CD4-positive, alpha-beta T cell treated with Interleukin-4 for 1 hour (primary cell): ENCODE measurements at places on chromosomes 6 and 20.

DNA sequence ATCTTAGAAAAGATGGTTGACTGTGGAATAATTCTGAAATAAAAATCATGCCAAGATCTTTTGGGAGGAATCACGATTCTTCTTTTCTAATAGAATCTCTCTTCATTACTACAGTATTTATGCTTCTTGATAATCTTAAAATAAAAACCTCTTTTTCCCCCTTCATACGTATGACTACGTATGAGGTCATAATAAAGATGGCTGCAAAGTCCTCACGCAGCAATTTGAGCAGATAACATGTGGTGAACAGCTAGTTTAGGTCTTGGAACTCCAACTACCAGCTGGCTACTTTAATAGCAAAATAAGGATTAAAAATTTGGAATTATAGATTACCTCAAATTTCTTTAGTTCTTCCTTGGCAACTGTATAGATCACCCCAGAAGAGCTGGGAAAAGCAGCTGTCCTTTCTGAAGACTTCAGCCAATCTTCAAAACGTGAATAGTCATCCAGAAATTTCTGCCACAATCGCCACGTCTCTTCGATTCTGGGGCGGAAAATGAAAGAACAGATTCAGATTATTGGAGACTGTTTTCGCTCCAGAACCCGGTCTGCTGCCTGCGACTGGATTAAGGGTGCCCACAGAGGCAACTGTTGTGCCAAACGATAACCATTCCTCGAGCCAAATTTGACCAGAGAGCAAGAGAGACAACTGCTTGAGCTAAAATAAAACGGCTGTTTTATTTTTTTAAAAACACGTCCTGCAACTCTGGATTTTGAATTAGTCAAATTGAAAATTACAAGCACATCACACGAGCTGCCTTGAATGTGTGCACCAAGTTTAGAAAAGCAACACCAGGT is 347.3 kb downstream of the ESR1 start:
- DNase-seq, result no peak

- DNase-seq, result no peak
Observed at GRCh38 chr20:12056839-12057238, 139.1 kb downstream of the BTBD3 start.

- DNase-seq, result no peak
Observed at GRCh38 chr6:17846762-17847161, 140.0 kb upstream of the NUP153 start.

GRCh38 chr6:3752531-3753227 is 1.2 kb upstream of the PXDC1 start:
- no peak for DNase-seq

GRCh38 chr20:10111139-10111958 is 76.6 kb downstream of the ANKEF1 start:
- no peak for DNase-seq

- DNase-seq, result no peak
Observed at GRCh38 chr6:8041913-8042583, 22.1 kb downstream of the BLOC1S5 start.

DNA sequence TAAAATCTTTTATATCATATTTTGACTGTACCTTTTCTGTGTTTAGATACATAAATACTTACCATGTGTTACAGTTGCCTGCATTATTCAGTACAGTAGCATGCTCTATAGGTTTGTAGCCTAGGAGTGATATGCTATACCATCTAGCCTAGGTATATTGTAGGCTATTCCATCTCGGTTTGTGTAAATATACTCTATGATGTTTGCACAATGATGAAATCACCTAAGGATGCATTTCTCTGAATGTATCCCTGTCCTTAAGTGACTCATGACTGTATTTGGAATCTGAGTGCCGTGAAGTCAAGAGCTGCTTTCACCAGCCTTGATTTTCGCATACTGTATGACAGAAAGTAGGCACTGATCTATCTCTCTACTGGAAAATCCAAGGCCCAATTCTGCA is 129.9 kb downstream of the UTRN start:
- no peak for DNase-seq

GRCh38 chr6:17021539-17021889 is 80.3 kb upstream of the STMND1 start:
- DNase-seq, result no peak

- DNase-seq, result no peak
Observed at GRCh38 chr6:155075930-155076695, 81.0 kb downstream of the TIAM2 start.

DNA sequence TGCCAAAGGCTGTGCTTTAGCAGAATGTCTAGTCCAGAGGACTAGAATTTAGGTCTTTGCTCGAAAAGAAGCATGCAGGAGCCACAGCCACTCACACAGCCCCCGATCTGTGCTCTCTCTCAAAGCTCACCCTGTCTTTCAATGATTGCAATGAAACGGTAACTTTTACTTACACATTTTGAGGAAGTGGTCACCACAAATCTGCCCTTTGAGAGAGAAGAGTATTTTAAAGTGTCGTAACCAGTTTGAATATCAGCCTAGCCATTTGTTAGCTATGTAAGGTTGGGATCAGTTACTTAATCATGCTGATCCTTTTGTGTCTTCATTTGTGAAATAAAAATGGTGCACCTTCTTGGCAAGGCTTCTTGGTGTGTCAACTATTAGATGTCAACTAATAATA is 209.0 kb downstream of the TFAP2A start:
- no peak for DNase-seq

DNA sequence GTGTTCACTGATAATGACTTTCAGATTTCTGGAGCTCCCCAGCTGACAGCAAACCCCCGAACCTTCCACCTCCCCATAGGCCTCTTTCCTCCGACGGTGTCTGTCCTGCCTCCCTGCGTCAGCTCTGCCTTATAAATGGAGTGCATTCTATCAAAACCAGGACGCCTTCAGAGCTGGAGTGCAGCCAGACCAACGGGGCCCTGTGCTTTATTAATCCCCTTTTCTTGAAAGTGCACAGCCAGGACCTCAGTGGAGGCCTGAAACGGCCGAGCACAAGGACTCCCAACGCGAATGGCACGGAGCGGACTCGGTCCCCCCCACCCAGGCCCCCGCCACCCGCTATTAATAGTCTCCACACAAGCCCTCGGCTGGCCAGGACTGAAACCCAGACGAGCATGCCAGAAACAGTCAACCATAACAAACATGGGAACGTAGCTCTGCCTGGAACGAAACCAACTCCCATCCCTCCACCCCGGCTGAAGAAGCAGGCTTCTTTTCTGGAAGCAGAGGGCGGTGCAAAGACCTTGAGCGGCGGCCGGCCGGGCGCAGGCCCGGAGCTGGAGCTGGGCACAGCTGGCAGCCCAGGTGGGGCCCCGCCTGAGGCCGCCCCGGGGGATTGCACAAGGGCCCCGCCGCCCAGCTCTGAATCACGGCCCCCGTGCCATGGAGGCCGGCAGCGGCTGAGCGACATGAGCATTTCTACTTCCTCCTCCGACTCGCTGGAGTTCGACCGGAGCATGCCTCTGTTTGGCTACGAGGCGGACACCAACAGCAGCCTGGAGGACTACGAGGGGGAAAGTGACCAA is 42.3 kb upstream of the NAA20 start:
- DNase-seq, result peak; percentile 59

DNA sequence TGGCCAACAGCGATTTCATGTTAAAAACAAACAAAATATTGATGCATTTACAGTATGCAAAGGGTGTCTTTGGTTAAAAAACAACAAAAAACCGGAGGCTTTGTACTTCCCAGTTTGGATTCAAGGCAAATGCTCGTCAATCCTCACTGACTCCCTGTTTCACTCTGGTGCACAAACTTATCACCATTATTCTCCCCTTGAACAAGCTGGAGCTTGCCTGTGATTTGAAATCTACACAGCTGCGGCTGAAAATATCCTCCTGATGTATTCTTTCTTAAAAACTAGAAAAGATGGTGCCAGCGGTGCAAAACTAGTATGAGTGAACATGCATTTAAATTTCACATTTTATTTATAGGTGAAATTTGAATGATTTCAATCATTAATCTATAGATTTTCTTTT is 3.3 kb downstream of the PERP start:
- no peak for DNase-seq

GRCh38 chr6:6529275-6529674 is 59.2 kb upstream of the LY86 start:
- DNase-seq, result no peak

DNA sequence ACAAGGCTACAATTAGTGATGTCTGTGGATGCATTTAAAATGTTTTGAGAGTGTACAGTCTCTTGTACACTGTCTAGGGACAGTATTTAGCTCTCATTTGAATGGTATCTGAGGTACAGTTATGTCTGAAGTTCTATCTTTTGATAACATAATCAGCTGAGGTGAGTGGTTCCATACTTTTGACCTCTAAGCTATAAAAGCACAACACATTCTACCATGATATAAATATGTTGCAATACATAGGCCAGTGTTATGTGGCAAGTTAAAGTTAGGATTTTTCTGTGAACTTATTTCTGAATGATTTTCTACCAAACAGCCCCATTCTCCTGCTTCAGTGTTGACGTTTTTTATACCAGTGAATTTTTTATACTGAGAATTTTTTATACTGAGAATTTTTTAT is 77.6 kb downstream of the AKAP7 start:
- no peak for DNase-seq

DNA sequence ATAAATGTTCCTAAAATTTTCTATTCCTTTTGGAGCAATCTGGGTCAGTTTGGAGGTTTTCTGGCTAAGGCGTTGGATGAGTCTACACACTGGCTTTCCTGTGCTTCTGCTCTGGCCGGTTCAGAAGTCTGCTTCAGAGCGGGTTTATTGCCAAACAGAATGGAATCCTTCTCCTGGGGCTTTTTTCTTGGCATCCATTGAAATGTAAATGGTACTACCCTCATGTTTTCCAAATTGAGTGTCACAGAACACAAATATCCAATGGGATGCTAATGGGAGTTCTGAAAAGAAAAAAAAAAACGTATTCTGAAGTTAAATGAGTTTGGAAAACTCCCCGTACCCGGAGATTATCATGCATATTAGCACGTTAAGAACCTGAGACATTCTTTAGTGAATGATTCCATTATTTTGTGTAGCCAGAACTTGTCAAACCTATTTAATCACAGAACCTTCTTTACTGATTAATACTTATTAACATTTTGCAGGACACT is 930.3 kb downstream of the QKI start:
- DNase-seq, result no peak

GRCh38 chr6:1131285-1132079 is 180.4 kb upstream of the FOXQ1 start:
- no peak for DNase-seq

GRCh38 chr20:5127859-5128424 is 1.1 kb downstream of the CDS2 start:
- no peak for DNase-seq

GRCh38 chr6:32151181-32151862 is 417 bp downstream of the PRRT1 start:
- no peak for DNase-seq

DNA sequence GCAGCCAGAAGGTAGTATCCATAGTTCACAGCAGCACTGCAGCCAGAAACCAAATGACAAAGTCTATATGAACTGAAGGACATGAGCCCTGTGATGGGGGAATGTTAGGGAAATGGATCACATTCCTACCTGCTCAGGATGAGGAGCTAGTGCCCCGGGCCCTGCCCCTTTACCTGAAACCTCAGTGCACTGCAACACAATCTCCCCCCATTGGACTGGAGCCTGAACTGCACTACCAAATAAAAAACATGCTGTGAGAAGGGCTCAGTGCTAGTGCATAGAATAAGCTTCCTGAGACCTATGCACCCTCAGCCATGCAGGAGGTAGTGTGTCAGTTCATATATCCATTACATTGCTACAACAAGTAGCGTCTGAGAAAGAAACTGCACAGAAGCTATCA is 477.8 kb downstream of the HACE1 start:
- DNase-seq, result no peak

- DNase-seq, result no peak
Observed at GRCh38 chr20:40880063-40880728, 148.4 kb upstream of the TOP1 start.

GRCh38 chr6:70627500-70628254 is 40.0 kb upstream of the SMAP1 start:
- DNase-seq, result no peak

DNA sequence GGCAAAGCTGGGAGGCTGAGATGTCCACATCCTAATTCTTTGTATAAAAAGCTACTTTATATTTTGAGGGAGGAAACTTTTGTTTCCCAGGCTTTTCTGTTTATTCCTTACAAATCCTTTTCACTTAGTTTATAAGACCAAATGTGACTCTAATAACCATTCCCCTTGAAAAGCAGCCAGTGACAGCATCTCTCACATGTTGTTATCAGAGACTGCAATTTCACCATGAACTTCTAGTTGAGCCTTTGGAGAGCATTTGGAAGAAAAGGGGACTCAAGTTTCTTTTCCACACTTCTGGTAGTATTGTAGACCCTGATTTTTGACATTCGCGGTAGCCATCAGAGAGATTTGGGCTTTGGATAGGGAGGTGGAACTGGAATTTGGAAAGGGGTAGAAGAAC is 215.8 kb downstream of the RNF144B start:
- DNase-seq, result no peak

DNA sequence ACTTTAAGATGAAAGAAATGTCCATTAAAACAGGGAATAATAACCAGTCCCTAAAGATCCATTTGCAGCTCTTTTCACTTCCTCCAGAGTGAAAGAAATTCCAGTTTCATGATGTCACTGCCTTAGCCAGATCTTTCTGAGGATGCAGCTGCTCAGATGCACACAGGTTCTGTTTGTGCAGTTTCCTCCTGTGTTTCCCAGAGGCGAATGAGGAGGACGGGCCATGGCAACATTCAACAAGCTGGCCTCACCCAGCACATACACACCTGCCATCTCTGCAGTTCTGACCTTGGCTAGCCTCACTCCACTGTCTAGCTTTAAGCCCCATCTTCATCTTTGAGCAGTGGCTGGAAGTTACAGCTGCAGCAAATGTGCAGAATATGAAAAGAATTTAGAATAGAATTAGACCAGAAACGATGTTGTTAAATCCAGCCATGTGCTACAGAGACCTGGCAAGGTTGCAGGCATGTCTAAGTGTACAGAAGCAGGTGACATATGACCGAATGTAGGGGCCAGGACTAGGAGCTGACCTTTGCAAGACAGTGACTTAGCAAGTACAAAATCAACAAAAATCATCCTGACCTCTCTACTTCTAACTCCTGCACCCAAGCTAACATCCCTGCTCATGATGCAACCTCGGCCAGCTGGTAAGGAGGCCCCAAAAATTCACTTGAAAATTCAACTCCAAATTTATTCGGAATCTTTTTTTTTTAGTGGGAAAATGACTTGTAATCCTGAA is 35.0 kb downstream of the FAM50B start:
- no peak for DNase-seq

DNA sequence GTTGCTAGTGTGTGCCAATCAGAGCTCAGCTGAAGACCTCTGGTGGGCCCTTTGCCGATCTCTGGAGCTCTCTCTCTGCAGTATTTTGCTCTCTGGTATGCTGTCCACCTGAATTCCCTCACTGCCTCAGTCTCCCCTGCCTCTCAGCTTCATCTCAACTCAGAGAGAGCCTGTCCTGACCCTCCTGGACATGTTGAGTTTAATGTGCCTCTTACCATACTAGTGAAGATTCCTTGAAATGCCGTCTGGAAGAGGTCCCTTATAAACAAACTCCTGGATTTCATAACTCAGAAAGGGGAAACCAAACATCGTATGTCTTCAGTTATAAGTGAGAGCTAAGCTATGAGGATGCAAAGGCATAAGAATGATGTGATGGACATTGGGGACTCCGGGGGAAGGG is 231.1 kb upstream of the ZNF217 start:
- DNase-seq, result no peak

GRCh38 chr6:50102676-50103075 is 52.9 kb upstream of the DEFB112 start:
- DNase-seq, result no peak
